ENCODE measurements at places on chromosomes 5 and 9.
A peak's percentile ranks its signal among the peaks of the same experiment; 100 is the strongest.

GRCh38 chr9:120916588-120916987 lies 10.0 kb downstream of the TRAF1 start:
- no peak for DNase-seq

GRCh38 chr5:53476531-53477480 lies 3.6 kb upstream of the FST start:
- no peak for DNase-seq

GRCh38 chr5:3424946-3425345 lies 170.7 kb upstream of the IRX1 start:
- DNase-seq, result no peak

- DNase-seq, result no peak
These were observed 1175.5 kb downstream of the MAT2B start for GRCh38 chr5:164680812-164681520.

GRCh38 chr5:16291474-16291873 lies 111.9 kb upstream of the MARCHF11 start:
- no peak for DNase-seq

DNA sequence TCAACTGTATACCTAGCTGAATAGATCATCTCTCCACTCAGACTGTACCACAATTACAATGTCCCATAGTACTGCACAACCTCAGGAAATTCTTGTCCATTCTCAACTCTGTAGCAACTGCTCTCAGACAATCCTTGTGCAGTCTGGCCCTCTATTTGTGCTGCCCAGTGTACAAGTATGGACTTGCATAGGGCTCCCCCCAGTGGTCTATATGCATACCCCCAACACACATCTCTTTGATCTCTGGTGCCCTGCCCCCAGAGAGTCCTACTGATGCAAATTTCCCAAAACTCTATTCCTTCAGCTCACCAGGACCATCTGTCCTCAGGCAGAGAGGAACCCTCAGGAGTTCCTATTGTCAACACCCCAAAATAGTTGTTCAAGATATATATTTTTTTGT lies 205.3 kb downstream of the SLCO4C1 start:
- peak; percentile 68 for DNase-seq

- DNase-seq, result no peak
These were observed 95.3 kb downstream of the LIX1 start for GRCh38 chr5:97047076-97047475.

GRCh38 chr5:39891376-39891775 lies 466.6 kb upstream of the DAB2 start:
- DNase-seq, result no peak

GRCh38 chr9:109027176-109027575 lies 13.9 kb upstream of the CTNNAL1 start:
- DNase-seq, result no peak

DNA sequence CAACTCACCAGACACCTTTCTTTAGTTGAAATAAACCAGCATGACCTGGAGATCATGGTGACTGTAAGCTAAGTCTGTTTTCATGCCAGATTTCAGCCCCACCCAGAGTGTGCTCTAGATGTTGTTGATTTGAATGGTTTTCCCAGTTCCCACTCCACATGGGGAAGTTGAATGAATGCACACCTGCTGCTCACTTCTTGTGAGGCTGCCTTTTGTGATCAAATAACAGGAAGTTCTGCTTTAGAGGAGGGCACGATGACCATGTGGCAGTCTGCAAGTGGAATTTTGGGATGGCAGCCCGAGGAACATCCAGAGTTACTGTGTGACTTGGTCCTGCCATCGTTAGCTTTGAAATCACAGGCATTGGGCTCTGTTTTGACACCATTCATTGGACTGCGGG lies 18.7 kb downstream of the SLC46A2 start:
- DNase-seq, result no peak

- DNase-seq, result no peak
These were observed 151.1 kb upstream of the CDKN2B start for GRCh38 chr9:22160221-22160620.

GRCh38 chr5:62614355-62614754 lies 35.7 kb downstream of the LRRC70 start:
- DNase-seq, result no peak

GRCh38 chr5:87027570-87027969 lies 240.1 kb upstream of the RASA1 start:
- DNase-seq, result no peak

- DNase-seq, result no peak
These were observed 140.3 kb upstream of the IER5L start for GRCh38 chr9:129318121-129319075.

DNA sequence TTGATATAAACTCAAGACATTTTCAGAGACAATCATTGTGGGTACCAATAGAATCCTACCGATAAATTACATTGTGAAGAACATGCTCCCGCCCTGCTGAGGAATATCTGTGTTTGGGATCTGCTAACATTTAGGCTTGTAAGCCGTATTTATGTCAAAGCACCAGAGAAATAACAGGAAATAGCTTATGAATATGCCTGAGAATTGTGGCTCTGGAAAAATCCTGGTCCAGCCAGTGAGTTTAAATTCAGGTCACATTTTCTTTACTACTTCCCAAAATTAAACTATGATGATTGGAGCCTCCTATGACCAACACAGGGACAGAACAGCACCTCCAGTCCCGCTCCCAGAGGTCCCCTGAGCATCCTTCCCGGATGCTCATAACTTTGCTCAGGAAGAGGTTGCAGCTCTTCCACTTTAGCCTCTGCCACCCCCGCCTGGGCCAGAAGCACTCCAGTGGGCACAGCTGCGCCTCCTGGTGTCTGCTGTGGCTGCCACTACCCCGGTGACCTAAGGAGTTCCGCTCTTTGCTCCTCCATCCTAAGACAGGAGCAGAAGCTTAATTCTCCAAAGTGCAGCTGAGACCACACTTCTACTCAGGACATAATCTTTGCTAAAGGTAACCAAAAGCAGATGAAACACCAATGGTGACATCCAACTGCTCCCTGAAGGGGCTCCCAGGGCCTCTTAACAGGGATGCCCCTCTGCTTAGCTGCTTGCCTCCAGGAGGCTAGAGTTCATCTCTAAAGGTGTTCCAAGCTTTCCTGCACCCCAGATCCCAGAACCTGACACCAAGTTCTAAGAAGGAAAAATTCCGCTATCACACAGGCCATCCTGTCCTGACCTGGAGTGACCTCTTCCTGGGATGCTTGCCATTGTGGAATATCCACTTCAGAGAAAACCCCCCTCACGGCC lies 58.8 kb downstream of the SLC1A1 start:
- DNase-seq, result peak; percentile 15

GRCh38 chr5:67149951-67150523 lies 46.6 kb downstream of the CD180 start:
- DNase-seq, result no peak

DNA sequence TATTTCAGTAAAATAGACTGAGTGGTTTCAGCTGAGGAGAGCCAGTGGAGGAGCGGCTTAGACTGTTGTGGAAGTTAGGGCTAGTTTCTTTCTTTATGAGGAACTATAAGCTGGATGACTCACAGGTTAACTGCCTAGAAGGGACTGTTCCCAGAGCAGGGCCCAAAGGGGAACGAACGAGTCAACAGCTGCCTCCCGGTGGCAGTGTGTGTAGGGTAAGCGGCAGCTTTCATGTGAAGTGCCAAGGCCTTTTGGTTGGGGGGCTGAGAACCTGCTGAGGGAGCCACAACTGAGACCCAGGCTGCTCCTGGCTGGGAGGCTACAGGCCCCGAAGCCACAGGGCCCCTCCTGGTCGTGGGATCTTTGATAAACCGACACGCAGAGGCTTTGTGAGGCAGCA lies 7.0 kb downstream of the SQSTM1 start:
- DNase-seq, result no peak

GRCh38 chr5:161155451-161155850 lies 303.4 kb upstream of the ATP10B start:
- no peak for DNase-seq

DNA sequence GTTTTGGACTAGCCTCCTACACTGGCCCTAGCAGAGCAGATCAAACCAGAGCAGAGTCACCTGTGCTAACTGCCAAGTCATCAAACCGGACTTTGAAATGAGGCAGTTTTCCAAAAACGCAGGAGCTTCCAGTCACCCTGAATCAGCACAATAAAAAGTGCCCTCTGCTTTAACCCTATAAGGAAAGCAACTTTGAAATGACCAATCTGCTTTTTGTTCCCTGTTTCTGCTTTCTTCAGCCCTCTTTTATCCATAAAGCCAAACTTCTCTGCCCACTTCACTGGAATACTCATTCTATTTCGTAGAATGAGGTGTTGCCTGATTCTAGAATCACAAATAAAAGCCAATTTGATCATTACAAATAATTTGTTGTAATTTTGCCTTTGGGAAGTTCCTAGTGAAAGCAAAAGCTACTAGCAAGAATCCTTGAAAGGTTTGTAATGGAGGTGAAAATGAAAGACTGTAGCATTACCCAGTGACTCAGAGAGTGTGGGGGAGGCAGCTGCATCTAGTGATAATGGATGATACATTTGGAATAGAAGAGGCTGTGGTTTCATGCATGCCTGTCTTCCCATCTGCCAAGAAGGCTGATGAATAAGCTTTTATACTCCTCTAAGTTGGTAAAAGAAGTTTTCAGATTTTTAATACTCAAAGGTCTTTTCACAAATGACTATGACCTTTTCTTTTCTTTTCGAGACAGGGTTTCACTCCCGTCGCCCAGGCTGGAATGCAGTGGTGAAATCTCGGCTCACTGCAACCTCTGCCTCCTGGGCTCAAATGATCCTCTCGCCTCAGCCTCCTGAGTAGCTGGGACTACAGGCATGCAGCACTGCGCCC lies 14.9 kb downstream of the SPAAR start:
- DNase-seq, result no peak

GRCh38 chr5:136104306-136104965 lies 28.2 kb upstream of the SMAD5 start:
- no peak for DNase-seq

- no peak for DNase-seq
These were observed 302.6 kb downstream of the OSTF1 start for GRCh38 chr9:75390951-75391350.

- DNase-seq, result no peak
These were observed 20.8 kb downstream of the B4GALT1 start for GRCh38 chr9:33146298-33146697.

DNA sequence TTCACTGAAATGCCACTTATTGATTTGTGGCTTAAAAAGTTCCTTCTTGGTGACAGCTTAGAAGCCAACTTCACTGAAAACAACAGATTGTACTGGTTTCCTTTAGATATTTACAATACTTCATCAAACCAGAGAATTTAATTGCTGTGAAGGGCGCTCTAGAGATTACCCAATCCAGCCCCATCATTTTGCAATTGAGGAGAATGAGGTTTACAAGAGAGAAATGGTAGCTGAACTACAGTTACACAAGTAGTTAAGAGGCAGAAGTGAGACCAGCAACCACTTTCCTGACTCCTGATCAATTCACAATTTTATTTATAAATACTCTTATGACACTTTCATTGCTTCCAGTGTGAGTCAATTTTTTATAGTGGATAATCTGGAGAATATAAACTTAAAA lies 103.5 kb upstream of the APC start:
- no peak for DNase-seq

DNA sequence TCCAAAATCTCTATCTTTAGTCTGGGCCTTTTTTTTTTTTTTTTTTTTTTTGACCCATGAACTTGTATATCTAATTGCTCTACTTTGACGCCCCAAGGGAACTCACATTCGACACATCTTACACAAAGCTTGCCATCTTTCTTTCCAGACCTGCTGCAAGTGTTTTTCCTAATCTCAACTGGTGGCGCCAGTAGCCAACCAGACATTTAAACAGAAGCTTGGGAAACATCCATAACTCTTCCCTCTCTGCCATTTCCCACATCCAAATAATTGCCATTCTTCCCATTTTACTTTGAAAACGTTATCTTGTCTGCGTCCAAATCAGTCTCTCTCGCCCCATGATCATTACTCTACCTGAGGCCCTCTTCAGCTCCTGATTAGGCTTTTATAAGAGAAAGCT lies 130.9 kb downstream of the PAPPA start:
- DNase-seq, result no peak

DNA sequence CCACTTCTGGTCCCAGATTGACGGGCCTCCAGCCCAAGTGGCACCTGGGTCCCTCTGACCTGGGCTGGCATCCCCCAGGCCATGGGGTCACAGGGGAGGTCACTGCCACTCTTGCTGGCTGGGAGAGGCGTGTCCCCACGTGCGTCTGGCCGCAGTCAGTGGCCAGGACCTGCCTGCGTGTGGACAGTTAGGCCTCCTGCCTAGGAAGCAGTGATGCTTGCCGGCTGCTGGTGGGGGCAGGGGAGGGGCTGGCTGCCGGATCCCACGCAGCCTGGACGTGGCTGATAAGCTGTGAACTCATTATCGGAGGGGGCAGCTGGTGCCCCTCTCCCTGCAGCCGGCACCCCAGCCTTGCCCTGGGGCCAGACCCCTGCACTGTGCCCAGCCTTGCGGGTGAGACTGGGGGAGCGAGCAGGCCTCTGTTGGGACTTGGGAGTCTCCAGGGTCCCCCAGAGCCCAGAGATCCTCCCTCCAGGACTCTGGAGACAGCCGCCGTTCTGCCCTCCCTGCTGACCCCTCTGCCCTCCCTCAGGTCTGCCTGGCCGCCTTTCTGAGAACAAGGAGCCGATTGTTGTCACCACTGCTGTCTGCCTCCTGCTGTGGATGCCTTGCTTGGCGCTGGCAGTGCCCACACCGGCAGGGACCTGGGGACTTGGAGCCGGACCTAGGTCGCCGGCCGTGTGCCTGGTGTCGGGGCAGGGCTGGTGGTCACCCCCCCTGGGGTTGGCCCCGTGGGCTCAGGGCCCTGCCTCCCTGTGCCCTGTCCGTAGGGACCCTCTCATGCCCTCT lies 12.3 kb downstream of the RXRA start:
- no peak for DNase-seq

GRCh38 chr5:34914671-34915138 lies 599 bp downstream of the RAD1 start:
- DNase-seq, result peak; percentile 59

DNA sequence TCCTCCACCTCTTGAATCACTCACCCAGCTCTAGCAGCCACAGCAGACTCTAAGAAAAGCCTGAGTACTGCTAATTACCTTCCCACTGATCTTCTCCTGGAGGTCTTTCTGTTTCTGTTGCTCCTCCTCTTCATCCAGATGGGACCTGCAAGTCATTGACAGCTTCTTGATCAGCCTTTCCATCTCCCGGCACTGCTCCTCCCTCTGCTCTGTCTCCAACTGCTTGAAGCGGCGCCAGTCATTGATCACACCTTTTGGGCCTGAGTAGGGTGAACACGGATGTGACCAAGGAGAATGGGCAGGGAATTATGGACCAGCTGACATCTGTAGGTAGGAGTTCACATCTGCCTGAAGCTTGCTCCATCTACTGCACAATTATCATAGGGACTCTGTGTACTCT lies 5.5 kb downstream of the PDCL start:
- DNase-seq, result no peak

GRCh38 chr5:132180134-132180745 lies 47.4 kb downstream of the P4HA2 start:
- peak; percentile 84 for DNase-seq

DNA sequence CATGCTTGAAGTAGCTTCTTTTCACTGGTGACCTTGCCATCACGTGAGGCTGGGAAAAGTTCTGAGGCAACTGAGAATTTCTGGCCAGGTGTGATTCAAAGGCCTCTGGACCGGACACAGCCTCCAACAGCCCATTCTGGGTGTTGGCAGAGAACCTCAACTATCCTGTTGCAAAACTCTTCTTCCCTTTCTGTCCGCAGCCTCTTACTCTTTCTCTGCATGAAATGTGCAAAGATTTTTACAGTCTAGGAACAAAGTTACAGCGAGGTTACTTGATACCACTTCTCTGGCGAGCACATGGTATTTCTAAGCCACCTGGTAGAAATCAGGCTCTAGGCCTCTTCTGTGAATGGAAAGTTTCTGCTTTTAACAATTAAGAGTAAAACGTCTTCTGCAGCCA lies 79.2 kb downstream of the FREM1 start:
- no peak for DNase-seq

- no peak for DNase-seq
These were observed 383.4 kb downstream of the ICE1 start for GRCh38 chr5:5805916-5806315.

GRCh38 chr5:95848701-95849100 lies 26.2 kb upstream of the GLRX start:
- DNase-seq, result no peak
